ENCODE measurements at places on chromosomes 11 and 22.

- no peak for DNase-seq
These were observed 309.9 kb downstream of the MIAT start for GRCh38 chr22:26967282-26967681.

GRCh38 chr11:90766121-90766520, 543.3 kb upstream of the CHORDC1 start:
- no peak for DNase-seq

GRCh38 chr11:16857186-16857585, 118.7 kb downstream of the C11orf58 start:
- no peak for DNase-seq

GRCh38 chr11:126464796-126465195, 109.3 kb downstream of the ST3GAL4 start:
- no peak for DNase-seq

GRCh38 chr11:126485986-126486635, 130.6 kb downstream of the ST3GAL4 start:
- no peak for DNase-seq

DNA sequence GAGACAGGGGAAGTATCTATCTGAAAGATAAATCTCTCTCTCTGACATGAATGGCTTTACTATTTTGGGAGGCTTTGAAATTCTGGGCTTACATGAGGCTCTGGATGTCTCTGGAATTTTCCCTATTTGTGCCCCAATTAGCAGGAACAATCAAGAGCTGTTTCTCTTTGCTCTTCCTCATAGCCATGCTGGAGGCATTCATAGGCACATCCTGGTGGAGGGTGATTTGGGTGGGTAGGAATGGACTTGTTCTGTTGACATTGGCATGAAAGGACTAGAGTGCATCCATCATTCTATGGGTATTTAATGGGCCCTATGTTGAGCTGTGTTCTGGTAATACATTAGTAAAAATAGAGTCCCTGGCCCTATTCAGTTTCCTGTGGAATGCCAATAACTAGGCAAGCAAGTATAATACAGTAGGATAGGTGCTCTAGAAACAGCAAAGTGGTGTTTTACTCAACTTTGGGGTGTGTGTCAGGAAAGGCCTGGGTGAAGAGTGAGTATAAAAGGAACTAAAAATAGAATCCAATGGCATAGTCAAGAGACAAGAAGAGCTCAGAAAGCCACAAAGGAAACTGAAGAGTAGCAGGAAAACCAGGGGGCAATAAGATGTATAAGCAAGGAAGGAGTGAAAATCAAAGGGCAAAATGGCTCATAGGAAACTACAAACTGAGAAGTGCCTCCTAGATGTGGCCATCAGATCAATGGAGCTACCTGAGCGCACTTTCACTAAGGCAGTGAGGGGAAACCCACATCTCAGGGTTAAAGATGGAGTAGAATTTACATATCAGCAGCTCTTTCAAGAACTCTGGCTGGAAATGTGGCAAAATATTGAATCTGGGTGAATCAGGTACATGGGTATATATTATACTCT, 45.0 kb downstream of the CWC15 start:
- no peak for DNase-seq

DNA sequence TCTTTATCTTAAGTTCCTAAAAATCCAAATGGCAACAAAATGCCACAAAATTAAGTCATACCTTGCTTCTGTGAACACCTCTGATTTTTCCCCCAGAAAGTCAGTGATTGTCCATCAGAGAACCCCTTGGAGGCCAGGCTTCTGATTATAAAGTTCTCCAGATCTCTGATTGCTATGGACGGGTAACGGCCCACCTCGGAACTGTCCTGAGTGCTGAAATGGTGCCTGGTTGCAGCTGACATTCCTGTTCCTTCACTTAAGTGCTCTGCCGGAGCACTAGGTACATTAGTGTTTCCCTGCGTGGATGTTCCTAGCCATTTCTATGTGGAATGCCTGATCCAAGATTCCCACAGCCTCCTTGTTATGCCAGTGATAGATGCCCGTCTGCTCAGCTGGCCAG, 85.0 kb downstream of the CHST1 start:
- DNase-seq: peak; percentile 61

DNA sequence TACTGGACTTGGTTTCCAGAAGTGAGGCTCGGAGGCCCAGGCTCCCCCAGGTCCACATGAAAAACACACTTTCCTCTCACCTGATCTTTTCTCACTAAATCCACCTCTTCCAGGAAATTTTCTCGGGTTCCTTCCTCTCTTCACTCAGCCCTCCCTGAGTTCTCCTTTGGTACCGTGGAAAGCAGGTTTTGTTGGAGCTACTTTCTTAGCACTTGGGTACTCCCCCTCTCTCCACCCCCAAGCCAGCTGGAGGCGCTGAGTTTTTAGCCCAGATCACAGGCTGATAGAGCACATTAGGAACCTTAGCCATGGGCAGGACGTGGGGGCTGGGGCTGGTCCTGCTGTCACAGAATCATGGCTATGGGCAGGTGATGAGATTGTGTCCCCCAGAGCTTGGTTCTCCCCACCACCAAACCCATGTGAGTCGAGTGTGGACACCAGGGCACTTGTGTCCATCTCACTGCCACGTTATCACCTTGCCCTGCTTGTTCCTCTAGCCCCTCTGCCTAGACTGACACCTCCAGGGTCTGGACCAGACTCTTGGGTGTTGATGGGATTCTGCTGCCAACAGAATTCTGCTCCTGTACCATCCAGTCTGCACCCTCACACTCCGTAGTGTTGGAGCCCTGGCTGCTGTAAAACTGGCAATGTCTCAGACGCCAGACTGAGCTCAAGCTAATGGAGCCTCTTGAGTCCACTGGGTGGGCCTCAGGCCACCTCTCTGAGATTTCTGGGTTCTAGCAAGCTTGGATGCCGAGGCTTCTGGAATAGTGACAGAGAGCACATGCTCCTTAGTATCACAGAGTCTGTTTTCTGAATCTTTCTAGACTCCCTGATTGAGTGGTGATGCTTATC, 74.9 kb upstream of the NARS2 start:
- no peak for DNase-seq

- peak; percentile 89 for DNase-seq
These were observed 2.7 kb upstream of the CDC42BPG start for GRCh38 chr11:64846998-64847666.

- DNase-seq: peak; percentile 71
These were observed 86.1 kb upstream of the HORMAD2 start for GRCh38 chr22:29994027-29994715.

DNA sequence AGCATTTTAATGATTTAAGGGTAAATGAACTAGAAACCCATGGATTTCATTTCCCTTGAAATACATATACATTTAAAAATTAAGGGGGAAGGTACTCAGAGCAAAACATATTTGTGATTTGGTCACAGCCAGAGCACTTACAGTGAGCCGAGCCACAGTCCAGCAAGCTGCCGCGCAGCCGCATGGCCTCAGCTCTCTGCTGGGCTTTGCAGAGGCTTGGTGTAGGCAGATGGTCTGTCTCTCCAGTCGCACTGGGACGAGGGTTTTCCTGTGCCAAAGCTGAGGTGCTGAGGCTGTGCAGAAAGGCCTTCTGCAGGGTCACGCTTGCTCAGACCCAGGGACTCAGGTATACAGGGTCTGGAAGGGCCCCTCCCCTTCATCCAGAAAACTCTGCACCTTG, 367.3 kb downstream of the OPCML start:
- no peak for DNase-seq

DNA sequence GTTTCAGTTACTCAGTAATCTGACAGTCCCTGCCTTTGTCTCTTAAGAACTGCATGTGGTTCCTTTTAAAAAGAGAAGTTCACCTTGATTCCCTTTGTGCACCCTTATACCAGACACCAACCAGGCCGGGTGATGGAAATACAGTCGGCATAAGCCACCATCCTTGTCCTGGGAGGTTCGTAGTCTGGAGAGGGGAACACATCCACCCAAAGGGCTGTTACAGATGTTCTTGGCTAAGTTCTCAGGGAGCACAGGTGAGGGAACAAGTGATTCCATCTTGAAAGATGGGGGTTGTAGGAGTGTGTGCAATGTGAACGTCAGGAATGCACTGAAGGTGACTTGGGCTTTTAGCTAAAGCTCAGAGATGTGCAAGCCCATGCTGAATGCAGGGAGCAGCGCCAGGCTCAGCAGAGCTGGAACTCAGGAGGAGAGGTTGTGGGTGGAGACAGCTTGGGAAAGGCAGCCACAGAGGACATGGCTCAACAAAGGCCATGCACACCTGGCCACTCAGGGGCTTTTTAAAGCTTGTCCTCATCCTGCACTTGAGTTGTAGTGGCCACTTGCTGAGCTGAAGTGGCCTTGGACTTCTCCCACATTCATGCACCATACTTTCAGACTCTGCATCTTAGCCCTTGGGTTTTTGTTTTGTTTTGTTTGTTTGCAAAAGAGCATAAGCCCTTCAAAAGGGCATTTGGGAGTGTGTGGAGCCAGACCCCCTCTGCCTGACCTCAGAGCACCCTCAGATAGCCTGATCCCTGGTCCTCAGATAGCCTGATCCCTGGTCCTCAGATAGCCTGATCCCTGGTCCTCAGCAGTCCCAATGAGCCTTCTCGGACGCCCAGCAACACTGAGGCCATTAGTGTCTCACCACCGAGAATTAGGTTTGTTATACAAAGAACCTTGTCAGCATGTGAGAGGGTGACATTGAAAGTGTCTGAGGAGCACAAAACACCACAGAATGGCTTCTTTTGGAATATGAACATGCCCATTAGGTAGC, 12.7 kb upstream of the TMA7B start:
- DNase-seq: no peak

DNA sequence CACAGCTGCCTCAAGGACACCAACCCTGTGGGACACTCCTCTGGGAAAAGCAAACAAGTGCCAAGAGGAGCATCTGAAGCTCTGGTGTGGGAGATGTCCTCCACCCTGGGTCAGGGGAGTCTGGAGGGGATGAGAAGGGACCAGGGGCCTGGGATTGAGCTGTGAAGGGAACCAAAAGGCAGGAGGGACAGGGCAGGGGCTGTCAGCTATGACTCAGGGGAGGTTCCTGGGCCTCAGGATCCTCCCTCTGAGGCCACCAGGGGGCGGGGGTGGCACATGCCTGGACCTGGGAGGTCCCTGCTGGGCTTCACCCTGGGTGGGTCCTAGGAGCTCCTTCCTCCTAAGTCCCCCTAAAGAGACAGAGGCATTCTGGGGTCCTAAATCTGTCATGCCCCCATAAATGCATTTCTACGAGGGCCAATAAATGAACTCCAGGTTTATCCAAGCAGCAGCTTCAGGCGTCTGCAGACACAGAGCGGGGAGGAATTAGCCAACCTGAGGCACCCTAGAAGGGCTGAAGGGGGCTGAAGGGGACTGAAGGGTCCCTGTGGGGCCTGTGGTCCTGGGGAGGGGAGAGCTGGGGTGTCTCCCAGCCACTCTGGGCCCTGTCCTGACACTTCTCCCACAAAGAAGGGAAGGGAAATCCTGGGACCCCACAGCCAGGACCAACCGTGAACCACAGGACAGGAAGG, 31.9 kb upstream of the IGLL5 start:
- DNase-seq: peak; percentile 7

- DNase-seq: no peak
These were observed 39.8 kb upstream of the KCNJ11 start for GRCh38 chr11:17428261-17428660.

DNA sequence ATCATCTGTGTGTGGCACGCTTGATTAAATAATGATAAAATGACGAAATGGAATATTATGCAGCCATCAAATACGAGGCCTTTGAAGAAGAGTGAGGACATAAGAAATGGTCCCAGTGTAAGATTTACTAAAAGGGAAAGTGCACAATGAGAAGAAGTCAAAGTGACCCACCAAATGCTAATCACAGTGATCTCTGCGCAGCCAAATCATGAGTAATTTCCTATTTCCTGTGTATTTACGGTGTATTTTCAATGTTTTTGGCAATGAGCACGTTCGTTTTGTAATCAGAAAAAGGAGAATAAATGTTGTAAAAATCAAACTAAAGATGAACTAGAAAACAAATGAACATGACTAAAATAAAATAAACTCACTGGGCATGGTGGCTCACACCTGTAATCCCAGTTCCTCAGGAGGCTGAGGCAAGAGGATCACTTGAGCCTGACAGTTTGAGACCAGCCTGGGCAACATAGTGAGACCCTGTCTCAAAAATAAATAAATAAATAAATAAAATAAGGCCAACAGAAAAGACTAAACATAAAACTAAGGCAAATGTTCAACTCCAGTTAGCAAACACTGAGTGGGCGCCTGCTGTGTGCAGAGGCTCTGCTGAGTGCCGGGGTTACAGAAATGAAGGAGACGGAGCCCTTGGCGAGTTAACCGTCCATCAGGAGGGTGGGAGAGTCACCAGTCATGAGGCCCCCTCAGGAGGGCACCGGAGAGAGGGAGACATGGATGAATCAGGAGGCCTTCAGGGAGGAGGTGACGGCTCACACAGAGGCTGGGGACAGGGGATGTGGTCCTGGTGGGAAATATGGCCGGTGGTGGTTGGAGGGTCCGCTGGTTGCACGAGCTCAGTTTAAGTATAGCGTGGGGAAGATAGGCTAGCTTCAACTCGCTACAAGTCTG, 26.0 kb upstream of the CBX7 start:
- peak; percentile 71 for DNase-seq

All from choroid plexus epithelial cell (primary cell).